ENCODE measurements at places on chromosomes 1 and 21. TPM values are rescaled to one million over a fixed set of nuclear protein-coding genes. Genes with fewer than 3 reads are reported as not detected.

PROK1 gene
- total RNA-seq: not detected

WDR47 gene
- total RNA-seq: 18.3 TPM

PIGV gene
- 9.5 TPM for total RNA-seq

KCNJ15 gene
- 3.0 TPM for total RNA-seq

CD1D gene
- total RNA-seq: 0.06 TPM

PRRX1 gene
- total RNA-seq: 0.93 TPM

MROH7 gene
- total RNA-seq: not detected

HSF2BP gene
- total RNA-seq: 1.7 TPM

TSACC gene
- not detected for total RNA-seq

WNT9A gene
- total RNA-seq: 3.7 TPM

PLEKHN1 gene
- total RNA-seq: 1.4 TPM

KCNN3 gene
- 4.8 TPM for total RNA-seq

CCNL2 gene
- total RNA-seq: 189 TPM

TOE1 gene
- total RNA-seq: 11.0 TPM

SYTL1 gene
- total RNA-seq: 1.8 TPM

SH3BGR gene
- total RNA-seq: 0.64 TPM

HES3 gene
- total RNA-seq: not detected

HRNR gene
- total RNA-seq: not detected

ACKR1 gene
- total RNA-seq: not detected

RBP7 gene
- total RNA-seq: 0.68 TPM

TTC22 gene
- total RNA-seq: not detected

S100A2 gene
- 3.9 TPM for total RNA-seq

MMEL1 gene
- 0.15 TPM for total RNA-seq

TACSTD2 gene
- 51.0 TPM for total RNA-seq

MYBPH gene
- not detected for total RNA-seq

CALML6 gene
- total RNA-seq: 1.4 TPM

CLCA4 gene
- total RNA-seq: not detected

RPS6KA1 gene
- 29.9 TPM for total RNA-seq

OLIG2 gene
- total RNA-seq: not detected

TRAF5 gene
- 22.8 TPM for total RNA-seq

OR2L8 gene
- total RNA-seq: not detected

SASS6 gene
- 1.9 TPM for total RNA-seq

CELA2A gene
- not detected for total RNA-seq

NR1I3 gene
- not detected for total RNA-seq

KRTAP11-1 gene
- not detected for total RNA-seq

PRAMEF4 gene
- not detected for total RNA-seq

MYOC gene
- not detected for total RNA-seq

C8A gene
- not detected for total RNA-seq

OR2L5 gene
- not detected for total RNA-seq

NCMAP gene
- total RNA-seq: not detected
